Smooth muscle cell of bladder (primary cell): ENCODE measurements at places on chromosomes 13 and 19. TPM values are rescaled to one million over a fixed set of nuclear protein-coding genes. Genes with fewer than 3 reads are reported as not detected.

The ZNF865 gene
- total RNA-seq = 0.43 and 0.55 TPM in 2 replicates

The FEM1A gene
- 9.0 and 11.8 TPM in 2 replicates for total RNA-seq

The SIGLEC14 gene
- not detected in 2 replicates for total RNA-seq

The ZNF44 gene
- total RNA-seq = 9.0 and 10.4 TPM in 2 replicates

The SH2D3A gene
- total RNA-seq = 0.28 TPM in 1 of 2 replicates, not detected in the other

The CKM gene
- under 0.01 TPM in 1 of 2 replicates, not detected in the other for total RNA-seq

The C1QTNF9B gene
- 0.28 TPM in 2 replicates for total RNA-seq

The ATP7B gene
- total RNA-seq = 1.1 and 2.3 TPM in 2 replicates

The MCEMP1 gene
- not detected in 2 replicates for total RNA-seq

The FGF14 gene
- 0.14 and 1.4 TPM in 2 replicates for total RNA-seq

The DIRAS1 gene
- 1.3 and 2.7 TPM in 2 replicates for total RNA-seq

The LGALS14 gene
- total RNA-seq = not detected in 2 replicates

The IFNL4 gene
- total RNA-seq = not detected in 2 replicates

The IGFL2 gene
- not detected in 2 replicates for total RNA-seq

The APLP1 gene
- 1.7 and 3.9 TPM in 2 replicates for total RNA-seq

The VSIG10L gene
- total RNA-seq = 0.14 and 0.28 TPM in 2 replicates

The MBD3L2 gene
- total RNA-seq = not detected in 2 replicates

The RAB8A gene
- 62.7 and 74.8 TPM in 2 replicates for total RNA-seq

The JSRP1 gene
- 0.37 TPM in 1 of 2 replicates, not detected in the other for total RNA-seq

The FPR1 gene
- total RNA-seq = 0.09 and 0.14 TPM in 2 replicates

The RSPH6A gene
- total RNA-seq = 0.09 and 0.14 TPM in 2 replicates

The ZNF578 gene
- total RNA-seq = 3.1 and 3.4 TPM in 2 replicates

The FPR3 gene
- total RNA-seq = under 0.01 TPM in 2 replicates

The ERCC5 gene
- 70.5 and 74.9 TPM in 2 replicates for total RNA-seq

The ZNF682 gene
- total RNA-seq = 1.0 and 1.7 TPM in 2 replicates

The ATP4A gene
- not detected in 2 replicates for total RNA-seq

The MEF2B gene
- 0.09 and 0.14 TPM in 2 replicates for total RNA-seq

The ZNF468 gene
- 29.7 and 30.0 TPM in 2 replicates for total RNA-seq

The SCN1B gene
- 6.0 and 8.1 TPM in 2 replicates for total RNA-seq

The ICAM4 gene
- total RNA-seq = 1.5 and 4.4 TPM in 2 replicates

The MEDAG gene
- total RNA-seq = 18.6 and 50.7 TPM in 2 replicates

The KIR3DL1 gene
- total RNA-seq = not detected in 2 replicates

The TCF3 gene
- total RNA-seq = 36.6 and 47.9 TPM in 2 replicates

The SIGLEC5 gene
- not detected in 2 replicates for total RNA-seq

The SMIM17 gene
- total RNA-seq = 0.09 and 0.14 TPM in 2 replicates

The LYL1 gene
- 1.2 and 1.4 TPM in 2 replicates for total RNA-seq

The BCAM gene
- total RNA-seq = 5.0 and 6.1 TPM in 2 replicates

The HS6ST3 gene
- total RNA-seq = not detected in 2 replicates

The DDX39A gene
- 25.9 and 28.8 TPM in 2 replicates for total RNA-seq

The DLL3 gene
- total RNA-seq = under 0.01 and 0.09 TPM in 2 replicates

The MOB3A gene
- 11.2 and 14.3 TPM in 2 replicates for total RNA-seq

The LGALS4 gene
- 0.14 TPM in 1 of 2 replicates, not detected in the other for total RNA-seq

The CXCL17 gene
- not detected in 2 replicates for total RNA-seq

The RGL3 gene
- total RNA-seq = 1.4 TPM in 2 replicates

The ZNF585A gene
- 8.2 and 8.7 TPM in 2 replicates for total RNA-seq

The ADGRE2 gene
- total RNA-seq = under 0.01 TPM in 2 replicates

The FFAR1 gene
- not detected in 2 replicates for total RNA-seq

The MAB21L1 gene
- total RNA-seq = 0.09 and 0.43 TPM in 2 replicates

The INSL3 gene
- total RNA-seq = not detected in 2 replicates

The FFAR2 gene
- total RNA-seq = not detected in 2 replicates

The ANKLE1 gene
- total RNA-seq = 0.14 and 0.18 TPM in 2 replicates

The PRR19 gene
- 0.09 and 0.14 TPM in 2 replicates for total RNA-seq

The CFAP97D2 gene
- not detected in 2 replicates for total RNA-seq

The ZNF471 gene
- total RNA-seq = 3.3 and 4.7 TPM in 2 replicates

The PRTN3 gene
- total RNA-seq = not detected in 2 replicates
